ENCODE measurements at places on chromosomes 6 and 20. TPM values are rescaled to one million over a fixed set of nuclear protein-coding genes. Genes with fewer than 3 reads are reported as not detected.

The SCRT2 gene
- total RNA-seq, result not detected

The TFAP2C gene
- total RNA-seq, result 12.2 TPM

The ATP9A gene
- 12.2 TPM for total RNA-seq

The CLIC1 gene
- total RNA-seq, result 480 TPM

The ADAT2 gene
- total RNA-seq, result 3.7 TPM

The LAMA2 gene
- 0.47 TPM for total RNA-seq

The TAPBP gene
- 36.9 TPM for total RNA-seq

The CD24 gene
- total RNA-seq, result 243 TPM

The CNR1 gene
- total RNA-seq, result 1.9 TPM

The DNAH8 gene
- not detected for total RNA-seq

The RPRD1B gene
- total RNA-seq, result 30.8 TPM

The BEND6 gene
- total RNA-seq, result 0.88 TPM

The UNC93A gene
- total RNA-seq, result not detected

The DOK5 gene
- total RNA-seq, result not detected

The RNF182 gene
- total RNA-seq, result 3.1 TPM

The TTK gene
- 17.5 TPM for total RNA-seq

The ECT2L gene
- total RNA-seq, result not detected

The GPLD1 gene
- 1.1 TPM for total RNA-seq

The PRPH2 gene
- total RNA-seq, result not detected

The MOXD1 gene
- 2.7 TPM for total RNA-seq

The VIP gene
- not detected for total RNA-seq

The ASCC3 gene
- 19.1 TPM for total RNA-seq

The SLC4A11 gene
- total RNA-seq, result 15.1 TPM

The NHSL1 gene
- total RNA-seq, result 3.4 TPM

The LBP gene
- 1.3 TPM for total RNA-seq

The CRISP2 gene
- total RNA-seq, result not detected

The STX11 gene
- total RNA-seq, result 2.7 TPM

The CGA gene
- total RNA-seq, result 0.24 TPM

The LRFN2 gene
- not detected for total RNA-seq

The SLC13A3 gene
- not detected for total RNA-seq

The PSORS1C1 gene
- total RNA-seq, result 3.2 TPM

The TP53TG5 gene
- not detected for total RNA-seq

The EFHC1 gene
- total RNA-seq, result 10.4 TPM

The C6orf132 gene
- 2.8 TPM for total RNA-seq

The ZNF217 gene
- 20.9 TPM for total RNA-seq

The FBXO5 gene
- 19.9 TPM for total RNA-seq

The ELOVL2 gene
- 6.9 TPM for total RNA-seq

The ZNF391 gene
- 0.16 TPM for total RNA-seq

The ARMH2 gene
- total RNA-seq, result not detected

The NFS1 gene
- total RNA-seq, result 43.5 TPM

The GCNT2 gene
- total RNA-seq, result 6.0 TPM

The ECHDC1 gene
- total RNA-seq, result 56.0 TPM

The PI16 gene
- not detected for total RNA-seq

The CTCFL gene
- total RNA-seq, result not detected

Measured in A549 treated with Hydrocortisone at 1 μM for 4 hours (cell line).